B cell (primary cell): ENCODE measurements at places on chromosomes 12 and 14.

DNA sequence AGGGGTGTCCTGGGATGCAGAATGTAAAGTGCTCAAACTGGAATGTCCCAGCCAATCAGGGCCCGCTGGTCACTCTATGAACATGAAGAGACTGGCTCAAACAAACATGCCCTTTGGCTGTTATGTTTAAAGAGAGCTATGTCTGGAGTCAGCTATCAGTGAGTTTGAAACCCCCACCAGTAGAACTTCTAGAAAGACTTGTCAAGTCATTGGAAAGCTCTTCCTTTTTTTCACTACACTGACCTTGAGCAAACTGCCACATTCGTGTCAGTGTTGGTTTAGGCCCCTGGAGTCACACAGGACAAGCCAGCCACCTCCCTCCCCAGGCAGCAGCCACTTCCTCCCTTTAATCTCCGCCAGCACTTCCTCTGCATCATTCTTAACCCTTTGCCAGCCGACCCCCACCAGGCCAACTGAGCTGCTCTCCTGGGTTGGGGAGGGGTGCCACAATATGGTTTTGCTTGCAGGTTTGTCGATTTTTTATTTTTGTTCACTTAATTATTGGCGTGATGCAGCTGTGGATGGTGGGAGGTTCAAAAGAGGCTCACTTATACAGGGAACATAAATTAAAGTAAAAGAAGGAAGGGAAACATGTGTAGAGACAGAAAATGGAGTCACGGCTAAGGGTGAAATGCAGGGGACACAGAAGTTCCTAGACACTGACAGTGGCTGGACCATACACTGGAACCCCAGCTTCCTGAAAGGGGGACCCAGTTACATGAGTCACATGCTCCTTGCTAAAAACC is 25.3 kb downstream of the CMKLR1 start:
- H3K4me1 ChIP-seq = no peaks in the 10 kb centered on the region
- H3K4me3 ChIP-seq = no peak overlapping the region
- DNase-seq = no peak
- no peak overlapping the region for H3K27ac ChIP-seq
- no peaks in the 10 kb centered on the region for H3K27me3 ChIP-seq

DNA sequence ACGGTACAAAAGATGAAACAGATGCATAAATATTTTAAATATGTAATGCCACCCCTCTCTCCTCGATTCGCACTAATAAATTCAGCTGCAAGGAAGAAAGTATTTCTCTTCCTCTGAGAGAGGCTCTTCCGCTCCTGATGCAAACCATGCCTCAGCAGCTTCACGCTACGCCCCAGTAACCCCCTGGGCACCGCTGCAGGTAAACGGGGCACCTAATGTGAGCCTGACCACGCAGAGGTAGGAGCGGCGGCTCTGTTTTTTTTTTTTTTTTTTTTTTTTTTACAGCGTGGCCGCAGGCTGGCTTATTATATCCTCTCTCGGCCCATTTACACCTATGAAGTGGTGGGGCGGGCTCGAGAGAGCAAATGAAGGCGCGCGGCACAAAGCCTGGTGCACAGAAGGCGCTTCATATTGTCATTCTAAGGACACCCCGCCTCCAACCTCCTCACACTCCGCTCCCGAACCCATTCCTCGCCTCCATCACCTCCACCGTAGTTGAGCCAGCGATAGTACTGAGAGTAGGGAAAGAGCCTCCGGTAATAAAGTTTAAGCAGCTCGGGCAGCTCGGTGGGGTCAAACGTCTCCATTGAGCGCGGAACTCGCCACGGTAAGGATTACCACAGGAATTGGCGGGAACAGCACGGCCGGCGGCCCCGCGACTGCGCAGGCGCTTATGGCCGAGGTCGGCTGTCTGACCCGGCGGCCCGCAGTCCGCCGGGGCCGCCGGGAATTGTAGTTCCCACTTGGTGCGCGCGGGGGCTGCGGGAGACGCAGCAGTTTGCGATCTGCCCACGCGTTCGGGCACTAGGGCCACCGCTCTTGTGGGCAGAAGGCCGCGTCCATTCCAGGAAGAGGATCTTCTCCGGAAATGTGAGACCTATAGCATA is at the start of gene PRIM1:
TSS of gene PRIM1 (minus strand) at position 612 of the 887 bp plus-strand sequence. CDS start at position 587, 25 bp downstream.
- DNase-seq = peak; percentile 88
- no peaks in the 10 kb centered on the region for H3K36me3 ChIP-seq
- H3K27me3 ChIP-seq = no peaks in the 10 kb centered on the region
- peaks cover 38% of the 10 kb centered on the region for H3K4me1 ChIP-seq

DNA sequence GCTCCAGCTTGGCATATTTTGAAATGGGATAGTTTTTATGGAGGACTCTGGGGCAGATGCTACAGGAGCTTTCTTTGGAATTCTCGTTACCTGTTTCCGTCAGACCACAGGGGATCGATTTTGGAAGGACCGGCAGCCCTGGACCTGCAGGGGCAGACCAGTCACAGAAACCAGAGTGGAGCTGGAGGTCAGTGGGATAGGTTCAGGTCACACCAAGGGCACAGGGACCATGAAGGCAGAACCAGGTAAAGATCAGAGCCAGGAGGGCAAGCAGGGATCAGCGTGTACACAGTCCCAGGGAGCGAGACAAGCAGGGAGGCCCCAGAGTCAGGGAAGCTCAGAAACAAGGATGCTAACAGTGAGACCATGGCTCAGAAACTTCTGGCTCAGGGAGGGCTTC is 45.5 kb downstream of the TSPAN11 start:
- H3K27ac ChIP-seq = no peak overlapping the region
- H3K36me3 ChIP-seq = no peaks in the 10 kb centered on the region
- H3K4me1 ChIP-seq = no peaks in the 10 kb centered on the region
- H3K4me3 ChIP-seq = no peak overlapping the region
- no peak for DNase-seq
- no peaks in the 10 kb centered on the region for H3K27me3 ChIP-seq

DNA sequence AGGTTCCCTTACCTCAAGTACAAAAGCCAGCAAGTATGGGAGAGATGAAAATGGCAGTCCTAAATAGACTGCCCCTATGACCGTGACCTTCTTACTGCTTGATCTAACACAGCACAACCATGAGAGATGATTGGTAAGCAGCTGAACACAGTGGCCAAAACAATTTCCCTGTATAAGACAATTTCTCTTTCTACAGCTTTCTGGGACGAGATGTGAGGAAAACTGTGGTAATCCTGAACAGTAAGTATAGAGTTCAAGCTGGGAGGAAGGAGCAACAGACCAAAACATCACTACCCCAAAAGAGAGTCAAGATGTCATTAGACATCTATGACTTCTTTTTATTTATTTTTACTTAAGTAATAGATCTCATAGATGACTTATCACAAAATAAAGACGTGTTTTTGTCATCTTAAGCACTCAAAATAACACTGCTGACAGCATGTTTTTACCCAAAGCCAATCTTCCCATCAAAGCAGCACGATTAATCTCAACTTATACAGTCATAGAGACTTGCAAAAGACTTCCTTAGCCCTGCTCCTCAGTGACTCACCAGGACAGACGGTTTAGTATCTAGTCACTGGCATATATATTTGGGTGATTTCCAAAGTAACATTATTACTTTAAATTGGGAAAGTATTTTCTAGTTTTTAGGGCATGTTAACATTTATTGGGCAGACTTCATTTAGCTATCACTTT is 3.7 kb downstream of the TMEM52B start:
- peaks cover 5% of the 10 kb centered on the region for H3K4me1 ChIP-seq
- H3K4me3 ChIP-seq = no peak overlapping the region
- no peak overlapping the region for H3K27ac ChIP-seq
- H3K27me3 ChIP-seq = peaks cover 19% of the 10 kb centered on the region
- no peak for DNase-seq

DNA sequence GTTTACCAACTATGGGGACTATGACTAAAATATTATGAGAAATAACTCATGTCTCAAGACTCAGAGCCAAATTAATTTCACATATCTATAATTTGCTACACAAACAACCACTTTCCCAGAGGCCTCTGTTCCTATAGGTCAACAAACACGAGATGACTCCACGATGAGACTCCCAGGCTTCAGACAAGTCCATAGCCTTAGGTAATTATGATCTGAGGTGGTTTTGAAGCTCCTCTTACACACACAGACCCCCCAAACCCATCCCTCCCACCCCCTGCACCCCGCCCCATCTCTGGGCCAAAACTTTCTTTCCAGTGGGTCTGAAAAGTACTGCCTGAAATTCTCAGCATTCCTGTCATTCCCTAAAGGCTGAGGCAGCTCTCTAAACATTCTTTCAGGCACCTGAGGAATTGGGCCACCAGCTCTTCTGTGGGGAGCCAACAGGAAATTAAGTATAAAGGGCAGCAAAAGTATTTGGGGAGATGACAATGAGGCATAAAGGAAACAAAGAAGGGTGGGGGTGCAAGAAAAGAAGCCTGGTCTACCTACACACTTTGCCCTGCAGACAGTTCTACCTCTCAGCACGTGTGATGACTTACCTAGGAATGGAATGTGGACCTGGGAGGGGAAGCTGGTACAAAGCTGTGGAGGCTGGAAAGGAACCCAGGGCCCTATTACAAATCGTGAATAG is 143.6 kb downstream of the PAWR start:
- H3K4me1 ChIP-seq = no peaks in the 10 kb centered on the region
- no peak overlapping the region for H3K4me3 ChIP-seq
- no peak overlapping the region for H3K27ac ChIP-seq
- H3K36me3 ChIP-seq = no peaks in the 10 kb centered on the region
- no peak for DNase-seq

GRCh38 chr12:82625523-82625922 is 61.2 kb upstream of the TMTC2 start:
- H3K36me3 ChIP-seq = no peaks in the 10 kb centered on the region
- no peaks in the 10 kb centered on the region for H3K27me3 ChIP-seq
- H3K4me1 ChIP-seq = no peaks in the 10 kb centered on the region

GRCh38 chr12:2543801-2544200 is 251.0 kb upstream of the FKBP4 start:
- H3K4me1 ChIP-seq = no peaks in the 10 kb centered on the region
- no peak for DNase-seq
- no peak overlapping the region for H3K27ac ChIP-seq
- H3K36me3 ChIP-seq = no peaks in the 10 kb centered on the region
- H3K27me3 ChIP-seq = no peaks in the 10 kb centered on the region

- no peaks in the 10 kb centered on the region for H3K36me3 ChIP-seq
- no peak for DNase-seq
- no peak overlapping the region for H3K27ac ChIP-seq
- no peaks in the 10 kb centered on the region for H3K27me3 ChIP-seq
- no peaks in the 10 kb centered on the region for H3K4me1 ChIP-seq
- H3K4me3 ChIP-seq = no peak overlapping the region
Measured at GRCh38 chr12:7835116-7835515, 37.6 kb downstream of the SLC2A14 start.

DNA sequence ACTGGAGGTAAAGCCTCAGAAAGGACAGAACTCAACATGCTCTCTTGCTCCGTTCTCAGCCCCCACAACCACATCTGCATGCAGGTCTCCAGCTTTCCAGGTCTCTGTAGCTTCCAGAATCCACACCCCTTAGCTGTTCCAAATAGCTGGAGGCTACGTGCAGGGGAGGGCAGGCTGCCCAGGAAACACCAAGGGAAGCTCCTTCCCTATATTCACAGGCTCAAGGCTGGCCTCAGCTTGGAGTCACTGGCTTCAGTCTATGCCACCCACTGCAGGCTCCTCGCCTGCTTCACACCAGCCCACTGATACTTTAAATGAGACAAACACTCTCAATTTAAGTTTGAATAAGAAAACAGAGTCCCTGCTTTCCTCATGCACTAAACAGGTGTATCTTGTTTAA is 73.3 kb downstream of the ASCL4 start:
- H3K4me1 ChIP-seq = peaks cover 19% of the 10 kb centered on the region
- H3K27me3 ChIP-seq = peaks cover 33% of the 10 kb centered on the region
- no peak for DNase-seq
- no peak overlapping the region for H3K27ac ChIP-seq
- H3K36me3 ChIP-seq = no peaks in the 10 kb centered on the region

DNA sequence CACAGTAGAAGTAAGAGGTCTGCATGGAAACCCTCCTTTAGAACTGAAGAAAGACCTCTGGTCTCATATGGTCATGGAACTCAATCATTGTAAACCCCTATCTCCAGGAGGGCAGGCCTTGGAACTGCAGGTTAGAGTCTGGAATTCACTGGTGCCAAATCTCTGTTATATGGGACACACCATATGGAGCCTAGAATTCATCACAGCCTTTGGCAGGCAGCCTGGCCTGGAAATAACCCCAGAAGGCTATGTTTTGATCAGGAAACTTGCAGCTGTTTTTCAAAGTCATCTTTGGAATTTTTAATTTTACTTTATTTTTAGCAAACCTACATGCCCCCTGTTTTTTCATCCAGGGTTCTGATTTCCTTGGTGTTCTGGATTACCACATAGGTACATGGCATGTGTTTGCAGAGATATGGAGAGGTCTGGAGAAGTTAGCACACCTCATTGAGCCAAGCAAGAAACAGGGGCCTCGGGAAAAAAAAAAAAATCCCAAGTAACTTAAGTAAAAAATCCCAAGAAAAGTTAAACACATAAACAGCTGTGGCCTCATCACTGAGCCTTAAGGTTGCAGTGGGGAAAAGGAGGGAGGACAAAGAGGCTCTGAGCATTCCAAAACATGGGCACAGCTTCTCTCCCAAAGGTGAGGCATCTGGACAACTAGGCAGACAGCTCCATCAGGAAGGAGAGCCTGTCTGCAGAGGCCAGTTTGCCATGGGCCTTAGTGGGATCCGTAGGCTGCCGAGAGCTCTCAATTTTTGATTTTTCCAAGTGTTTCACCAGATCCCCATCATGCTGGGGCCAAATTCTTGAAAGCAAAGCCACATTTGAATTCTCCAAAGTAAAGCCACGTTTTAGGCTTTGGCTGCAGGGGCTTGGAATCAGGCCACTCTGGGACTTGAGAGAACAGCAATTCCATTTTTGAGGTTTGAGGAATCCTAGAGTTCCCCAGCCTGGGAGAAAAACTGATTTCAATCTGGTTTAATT is 339.6 kb upstream of the TBX3 start:
- H3K4me3 ChIP-seq = no peak overlapping the region
- no peaks in the 10 kb centered on the region for H3K4me1 ChIP-seq
- H3K27me3 ChIP-seq = no peaks in the 10 kb centered on the region
- no peaks in the 10 kb centered on the region for H3K36me3 ChIP-seq
- no peak overlapping the region for H3K27ac ChIP-seq
- DNase-seq = no peak

DNA sequence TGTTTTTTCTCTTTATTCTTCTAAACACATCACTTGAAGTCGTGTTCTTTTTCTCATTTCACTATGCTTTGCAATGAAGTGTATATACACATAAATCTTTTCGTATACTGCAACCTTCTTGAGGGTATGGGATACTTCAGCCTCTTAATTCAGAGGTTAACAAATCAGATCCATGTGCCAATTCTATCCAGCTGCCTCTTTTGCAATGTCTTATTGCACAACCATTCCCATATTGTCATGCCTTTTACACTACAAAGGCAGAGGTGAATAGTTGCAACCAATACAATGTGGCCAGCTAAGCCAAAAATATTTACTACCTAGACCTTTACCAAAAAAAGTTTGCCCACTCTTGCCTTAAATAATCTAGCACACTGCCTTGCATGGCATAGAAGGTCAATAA is 224.5 kb upstream of the FOXG1 start:
- H3K4me1 ChIP-seq = no peaks in the 10 kb centered on the region
- no peaks in the 10 kb centered on the region for H3K36me3 ChIP-seq
- H3K27ac ChIP-seq = no peak overlapping the region
- H3K4me3 ChIP-seq = no peak overlapping the region

- no peak overlapping the region for H3K27ac ChIP-seq
- H3K4me3 ChIP-seq = no peak overlapping the region
- no peaks in the 10 kb centered on the region for H3K27me3 ChIP-seq
- no peaks in the 10 kb centered on the region for H3K36me3 ChIP-seq
Measured at GRCh38 chr12:115761784-115762183, 515.7 kb downstream of the MED13L start.

GRCh38 chr14:98233656-98234055 is 1038.3 kb downstream of the BCL11B start:
- no peaks in the 10 kb centered on the region for H3K27me3 ChIP-seq
- no peaks in the 10 kb centered on the region for H3K4me1 ChIP-seq
- no peak overlapping the region for H3K27ac ChIP-seq
- no peak for DNase-seq
- H3K36me3 ChIP-seq = no peaks in the 10 kb centered on the region
